ENCODE measurements at places on chromosomes 12 and 14. TPM values are rescaled to one million over a fixed set of nuclear protein-coding genes. Genes with fewer than 3 reads are reported as not detected.

The WNT1 gene
- not detected for total RNA-seq

The KRT4 gene
- not detected for total RNA-seq

The POTEG gene
- 2.2 TPM for total RNA-seq

The FAM186B gene
- 0.17 TPM for total RNA-seq

The LHX5 gene
- total RNA-seq, result not detected

The FAM222A gene
- total RNA-seq, result 1.9 TPM

The APPL2 gene
- total RNA-seq, result 17.5 TPM

The LRP1-AS gene
- total RNA-seq, result not detected

The CLEC4C gene
- not detected for total RNA-seq

The MYF5 gene
- not detected for total RNA-seq

The PMEL gene
- total RNA-seq, result 1.1 TPM

Data from HT1080 (cell line).